Ascending aorta (tissue), 2 donors: ENCODE measurements at places on chromosomes 7 and 10.

DNA sequence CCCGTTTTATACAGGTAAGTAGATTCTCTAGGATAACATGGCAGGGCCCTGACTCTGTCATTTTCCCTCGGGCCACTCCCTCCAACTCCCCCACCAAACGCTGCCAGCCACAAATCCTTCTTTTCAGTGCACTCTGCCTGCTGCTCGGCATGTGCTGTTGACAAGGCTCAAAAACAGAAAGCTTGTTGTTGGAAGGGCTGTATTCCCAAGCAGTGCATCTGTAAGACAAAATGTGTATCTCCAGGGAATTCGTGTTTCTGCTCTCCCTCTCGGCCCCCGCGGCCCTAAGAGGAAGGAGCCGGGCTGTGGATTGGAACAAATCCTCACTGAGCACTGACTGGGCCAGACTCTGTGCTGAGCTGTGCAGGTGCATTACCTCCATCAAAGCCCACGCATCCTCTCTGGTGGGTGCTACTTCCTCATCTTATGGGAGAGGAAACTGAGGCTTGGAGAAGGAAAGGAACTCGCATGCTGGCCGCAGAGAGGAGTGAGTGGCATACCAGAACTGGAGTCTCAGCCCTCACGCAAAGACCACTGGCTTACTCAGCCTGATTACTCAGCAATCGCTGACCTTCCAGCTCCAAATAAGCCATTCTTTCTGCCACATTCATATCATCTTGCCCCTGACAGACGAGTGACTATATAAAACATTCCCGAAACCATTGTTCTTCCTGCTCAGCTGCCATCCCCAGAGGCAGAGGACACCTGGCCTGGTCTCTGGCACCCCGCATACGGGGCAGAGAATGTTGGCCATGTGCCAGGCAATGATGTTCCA lies 33.5 kb upstream of the ENO4 start:
- DNase-seq, result no peak

DNA sequence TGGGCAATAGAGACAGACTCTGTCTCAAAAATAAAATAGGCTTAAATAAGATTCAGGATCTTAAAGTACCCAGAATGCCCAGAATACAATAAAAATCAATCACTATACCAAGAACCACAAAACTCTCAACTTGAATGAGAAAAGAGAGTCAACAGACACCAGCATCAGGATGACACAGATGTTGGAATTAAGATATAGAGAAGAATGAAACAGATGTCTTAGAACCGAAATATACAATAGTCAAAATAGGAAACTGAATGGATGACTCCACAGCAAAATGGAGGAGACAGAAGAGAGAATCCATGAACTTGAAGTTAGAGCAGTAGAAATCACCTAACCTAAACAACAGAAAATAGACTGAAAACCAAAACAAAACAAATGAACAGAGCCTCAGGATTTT lies 29.6 kb downstream of the POR start:
- no peak for DNase-seq

GRCh38 chr10:6574664-6575176 lies 5.4 kb downstream of the PRKCQ start:
- no peak for DNase-seq

DNA sequence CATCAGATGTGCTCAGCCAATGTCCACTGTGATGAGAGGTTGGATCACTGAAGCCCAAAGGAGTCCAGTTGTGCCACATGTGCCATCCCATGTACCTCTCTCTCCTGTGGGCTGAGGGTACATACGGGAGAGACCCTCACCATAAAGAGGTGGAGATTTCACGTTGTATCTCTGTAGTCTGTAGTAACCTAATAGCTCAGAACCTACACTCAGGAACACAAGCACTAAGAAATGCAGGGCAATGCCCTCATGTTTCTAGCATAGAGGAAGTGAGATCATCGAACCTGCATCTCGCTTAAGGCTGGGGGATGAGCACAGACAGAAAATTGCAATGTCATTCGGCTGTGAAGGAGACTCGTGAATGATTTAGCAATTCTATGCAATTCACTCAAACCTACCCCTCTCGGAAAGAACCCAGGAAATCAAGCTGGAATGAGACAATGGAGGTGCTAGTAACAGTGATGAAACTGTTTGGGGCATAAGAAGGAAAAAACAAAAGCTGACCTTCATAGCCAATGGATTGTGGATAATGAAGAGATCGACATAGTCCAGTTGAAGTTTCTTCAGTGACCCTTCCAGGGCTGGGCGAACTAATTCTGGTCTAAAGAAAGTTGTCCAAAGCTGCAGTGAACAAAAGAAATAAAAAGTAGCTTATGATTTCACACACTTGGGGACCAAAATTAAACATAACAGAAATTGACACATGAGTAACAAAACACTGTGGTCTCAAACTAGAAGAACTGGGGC lies 80.3 kb upstream of the UCN3 start:
- DNase-seq, result no peak

GRCh38 chr10:17059197-17059688 lies 70.4 kb downstream of the CUBN start:
- DNase-seq, result no peak

GRCh38 chr7:153454306-153454705 lies 597.9 kb upstream of the DPP6 start:
- DNase-seq, result no peak
